ENCODE measurements at places on chromosomes 2 and 18.

GRCh38 chr2:13009027-13009642, 292.4 kb downstream of the TRIB2 start:
- H3K4me1 ChIP-seq, result peaks cover 14% of the 10 kb centered on the region
- H3K27ac ChIP-seq, result no peak overlapping the region
- no peaks in the 10 kb centered on the region for H3K27me3 ChIP-seq
- H3K36me3 ChIP-seq, result no peaks in the 10 kb centered on the region
- H3K4me3 ChIP-seq, result no peak overlapping the region

DNA sequence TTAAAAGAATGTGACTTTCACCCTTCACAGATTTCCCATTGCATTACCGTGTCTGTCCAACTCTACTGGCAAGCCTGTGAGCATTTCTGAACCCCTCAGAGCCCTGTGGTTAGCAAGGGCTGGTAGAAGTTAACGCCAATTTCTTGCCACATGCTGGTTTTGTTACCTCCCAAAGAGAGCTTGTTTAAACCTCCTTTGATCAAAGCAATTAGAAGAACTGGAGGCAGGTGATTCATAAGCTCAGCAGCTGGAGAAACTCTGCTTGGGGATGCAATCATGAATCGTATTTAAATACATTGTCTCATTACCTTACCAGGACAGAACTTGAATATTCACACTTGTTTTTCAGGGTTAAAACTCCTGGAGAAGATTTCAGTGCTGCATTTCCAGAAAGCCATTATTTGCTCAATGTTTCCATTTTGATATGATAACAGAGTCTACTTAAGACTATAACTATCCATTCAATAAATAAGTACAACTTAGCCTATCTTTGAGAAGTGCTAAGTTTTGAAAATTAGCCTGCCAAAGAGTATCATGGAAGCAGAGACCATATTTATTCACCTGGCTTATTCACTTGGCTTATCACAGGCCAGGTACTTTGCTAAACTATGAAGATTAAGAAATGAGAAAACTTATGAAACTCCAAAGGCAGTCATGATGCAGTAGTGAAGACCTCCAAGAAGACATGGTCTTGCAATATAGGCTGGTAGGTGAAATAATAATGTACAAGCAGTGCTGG, 292.8 kb downstream of the INSIG2 start:
- H3K27ac ChIP-seq, result no peak overlapping the region
- H3K4me1 ChIP-seq, result no peaks in the 10 kb centered on the region
- no peaks in the 10 kb centered on the region for H3K27me3 ChIP-seq
- DNase-seq, result no peak

- H3K4me3 ChIP-seq, result no peak overlapping the region
- no peaks in the 10 kb centered on the region for H3K4me1 ChIP-seq
- H3K27me3 ChIP-seq, result no peaks in the 10 kb centered on the region
- no peak overlapping the region for H3K27ac ChIP-seq
Measured at GRCh38 chr2:96832754-96833507, 10.9 kb downstream of the ANKRD23 start.

- H3K27me3 ChIP-seq, result no peaks in the 10 kb centered on the region
- no peak overlapping the region for H3K4me3 ChIP-seq
Measured at GRCh38 chr2:74429487-74430451, 8.2 kb downstream of the WDR54 start.

GRCh38 chr2:159089543-159089942, 121.1 kb downstream of the TANC1 start:
- H3K27ac ChIP-seq, result no peak overlapping the region
- no peaks in the 10 kb centered on the region for H3K36me3 ChIP-seq
- H3K4me3 ChIP-seq, result no peak overlapping the region
- DNase-seq, result no peak
- H3K4me1 ChIP-seq, result peaks cover 20% of the 10 kb centered on the region

GRCh38 chr18:54558609-54559585, 32.1 kb upstream of the DYNAP start:
- no peaks in the 10 kb centered on the region for H3K27me3 ChIP-seq
- no peak for DNase-seq
- H3K4me3 ChIP-seq, result no peak overlapping the region
- H3K27ac ChIP-seq, result no peak overlapping the region
- H3K4me1 ChIP-seq, result no peaks in the 10 kb centered on the region

DNA sequence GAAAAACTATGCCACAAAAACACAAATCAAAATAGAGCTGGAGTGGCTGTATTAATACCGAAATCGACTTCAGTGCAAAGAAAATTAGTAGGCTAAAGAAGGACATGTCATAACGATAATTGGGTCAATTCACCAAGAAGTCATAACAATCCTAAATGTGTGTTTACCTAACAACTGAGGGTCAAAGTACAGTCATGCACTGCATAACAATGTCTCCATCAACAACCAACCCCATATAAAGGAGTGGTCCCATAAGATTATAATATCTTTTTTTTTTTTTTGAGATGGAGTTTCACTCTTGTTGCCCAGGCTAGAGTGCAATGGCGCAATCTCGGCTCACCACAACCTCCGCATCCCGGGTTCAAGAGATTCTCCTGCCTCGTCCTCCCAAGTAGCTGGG, 87.5 kb downstream of the NAB1 start:
- no peaks in the 10 kb centered on the region for H3K36me3 ChIP-seq
- no peaks in the 10 kb centered on the region for H3K27me3 ChIP-seq
- no peak overlapping the region for H3K4me3 ChIP-seq
- no peaks in the 10 kb centered on the region for H3K4me1 ChIP-seq
- no peak for DNase-seq

GRCh38 chr18:44973282-44973681, 292.6 kb downstream of the SETBP1 start:
- no peak overlapping the region for H3K4me3 ChIP-seq
- peak; percentile 11 for DNase-seq
- H3K27ac ChIP-seq, result no peak overlapping the region
- no peaks in the 10 kb centered on the region for H3K36me3 ChIP-seq

DNA sequence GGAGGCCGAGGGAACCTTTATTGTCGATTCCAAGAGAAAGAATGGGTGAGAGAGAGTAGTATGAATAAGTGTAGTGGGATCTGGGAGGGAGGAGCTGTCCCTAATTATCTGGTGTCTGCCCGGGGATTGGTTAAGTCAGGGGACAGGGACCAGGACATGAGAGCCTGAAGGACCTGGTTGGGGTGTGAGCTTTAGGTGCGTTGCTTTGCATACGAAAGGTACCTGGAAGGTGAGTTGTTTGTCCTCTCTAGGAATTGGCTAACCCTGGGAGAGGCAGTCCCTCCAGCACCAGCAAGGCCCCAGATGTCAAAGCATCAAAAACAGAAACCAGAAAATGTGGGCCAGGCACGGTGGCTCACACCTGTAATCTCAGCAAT, 48.1 kb upstream of the RPL31 start:
- no peak for DNase-seq
- H3K4me1 ChIP-seq, result no peaks in the 10 kb centered on the region
- H3K27ac ChIP-seq, result no peak overlapping the region
- no peaks in the 10 kb centered on the region for H3K36me3 ChIP-seq
- H3K27me3 ChIP-seq, result no peaks in the 10 kb centered on the region
- no peak overlapping the region for H3K4me3 ChIP-seq

- no peak for DNase-seq
- peaks cover 6% of the 10 kb centered on the region for H3K27me3 ChIP-seq
- H3K27ac ChIP-seq, result no peak overlapping the region
- H3K36me3 ChIP-seq, result no peaks in the 10 kb centered on the region
- no peak overlapping the region for H3K4me3 ChIP-seq
- no peaks in the 10 kb centered on the region for H3K4me1 ChIP-seq
Measured at GRCh38 chr2:70901227-70902066, 34.3 kb upstream of the ATP6V1B1 start.

GRCh38 chr18:33666915-33667314, 88.9 kb downstream of the ASXL3 start:
- no peak for DNase-seq
- H3K27ac ChIP-seq, result no peak overlapping the region
- no peak overlapping the region for H3K4me3 ChIP-seq
- H3K27me3 ChIP-seq, result no peaks in the 10 kb centered on the region
- no peaks in the 10 kb centered on the region for H3K4me1 ChIP-seq

GRCh38 chr2:178909507-178909906, 102.3 kb upstream of the TTN start:
- no peak overlapping the region for H3K27ac ChIP-seq
- no peak for DNase-seq
- H3K4me3 ChIP-seq, result no peak overlapping the region

- no peak for DNase-seq
- H3K27ac ChIP-seq, result no peak overlapping the region
- no peaks in the 10 kb centered on the region for H3K4me1 ChIP-seq
- H3K36me3 ChIP-seq, result no peaks in the 10 kb centered on the region
Measured at GRCh38 chr18:39105104-39105503, 1539.5 kb upstream of the CELF4 start.

GRCh38 chr18:44584900-44585299, 95.8 kb upstream of the SETBP1 start:
- no peaks in the 10 kb centered on the region for H3K27me3 ChIP-seq
- H3K4me3 ChIP-seq, result no peak overlapping the region
- no peaks in the 10 kb centered on the region for H3K4me1 ChIP-seq
- no peak overlapping the region for H3K27ac ChIP-seq

- DNase-seq, result no peak
- no peaks in the 10 kb centered on the region for H3K36me3 ChIP-seq
- no peak overlapping the region for H3K4me3 ChIP-seq
- H3K27ac ChIP-seq, result no peak overlapping the region
Measured at GRCh38 chr2:203033395-203033794, 18.7 kb downstream of the NBEAL1 start.

- no peak for DNase-seq
- H3K4me1 ChIP-seq, result 0 out of 2 replicates have a peak, but pooled peaks cover under 1% of the 10 kb centered on the region
- H3K4me3 ChIP-seq, result no peak overlapping the region
- no peak overlapping the region for H3K27ac ChIP-seq
- H3K27me3 ChIP-seq, result no peaks in the 10 kb centered on the region
- no peaks in the 10 kb centered on the region for H3K36me3 ChIP-seq
Measured at GRCh38 chr2:12549641-12550040, 167.1 kb upstream of the TRIB2 start.

GRCh38 chr2:28437149-28437835, 44.6 kb downstream of the FOSL2 start:
- H3K27me3 ChIP-seq, result no peaks in the 10 kb centered on the region
- H3K4me1 ChIP-seq, result no peaks in the 10 kb centered on the region
- no peak for DNase-seq
- no peaks in the 10 kb centered on the region for H3K36me3 ChIP-seq
- H3K4me3 ChIP-seq, result no peak overlapping the region
- no peak overlapping the region for H3K27ac ChIP-seq

- peaks cover 6% of the 10 kb centered on the region for H3K27me3 ChIP-seq
- H3K4me1 ChIP-seq, result no peaks in the 10 kb centered on the region
- no peak overlapping the region for H3K4me3 ChIP-seq
- no peak overlapping the region for H3K27ac ChIP-seq
Measured at GRCh38 chr2:224268441-224268840, 133.5 kb downstream of the FAM124B start.

- H3K27ac ChIP-seq, result no peak overlapping the region
- H3K4me3 ChIP-seq, result no peak overlapping the region
- DNase-seq, result no peak
- H3K4me1 ChIP-seq, result no peaks in the 10 kb centered on the region
- H3K27me3 ChIP-seq, result no peaks in the 10 kb centered on the region
- H3K36me3 ChIP-seq, result no peaks in the 10 kb centered on the region
Measured at GRCh38 chr2:215022418-215022817, 116.0 kb downstream of the ABCA12 start.

Data from DND-41 (cell line).